Lower leg skin (tissue), 4 donors: ENCODE measurements at places on chromosomes 4 and X. TPM values are rescaled to one million over a fixed set of nuclear protein-coding genes. Genes with fewer than 3 reads are reported as not detected.

The NKX3-2 gene
- total RNA-seq, result not detected

The YY2 gene
- 1.4 TPM for total RNA-seq

The PPEF2 gene
- total RNA-seq, result not detected

The FAM47E gene
- not detected for total RNA-seq

DNA sequence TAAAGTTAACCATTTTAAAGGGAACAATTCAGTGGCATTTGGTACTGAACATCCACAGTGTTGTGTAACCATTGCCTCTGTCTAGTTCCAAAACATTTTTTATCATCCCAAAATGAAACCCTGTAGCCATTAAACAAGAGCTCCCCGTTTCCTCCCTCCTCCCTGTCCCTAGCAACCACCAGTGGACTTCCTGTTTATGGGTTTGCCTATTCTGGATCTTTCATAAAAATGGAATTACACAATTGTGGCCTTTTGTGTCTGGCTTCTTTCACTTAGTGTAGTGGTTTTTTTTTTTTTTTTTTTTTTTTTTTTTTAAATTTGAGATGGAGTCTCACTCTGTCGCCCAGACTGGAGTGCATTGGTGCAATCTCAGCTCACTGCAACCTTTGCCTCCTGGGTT, 11.6 kb downstream of the RBMX2 start:
- no peak for DNase-seq

DNA sequence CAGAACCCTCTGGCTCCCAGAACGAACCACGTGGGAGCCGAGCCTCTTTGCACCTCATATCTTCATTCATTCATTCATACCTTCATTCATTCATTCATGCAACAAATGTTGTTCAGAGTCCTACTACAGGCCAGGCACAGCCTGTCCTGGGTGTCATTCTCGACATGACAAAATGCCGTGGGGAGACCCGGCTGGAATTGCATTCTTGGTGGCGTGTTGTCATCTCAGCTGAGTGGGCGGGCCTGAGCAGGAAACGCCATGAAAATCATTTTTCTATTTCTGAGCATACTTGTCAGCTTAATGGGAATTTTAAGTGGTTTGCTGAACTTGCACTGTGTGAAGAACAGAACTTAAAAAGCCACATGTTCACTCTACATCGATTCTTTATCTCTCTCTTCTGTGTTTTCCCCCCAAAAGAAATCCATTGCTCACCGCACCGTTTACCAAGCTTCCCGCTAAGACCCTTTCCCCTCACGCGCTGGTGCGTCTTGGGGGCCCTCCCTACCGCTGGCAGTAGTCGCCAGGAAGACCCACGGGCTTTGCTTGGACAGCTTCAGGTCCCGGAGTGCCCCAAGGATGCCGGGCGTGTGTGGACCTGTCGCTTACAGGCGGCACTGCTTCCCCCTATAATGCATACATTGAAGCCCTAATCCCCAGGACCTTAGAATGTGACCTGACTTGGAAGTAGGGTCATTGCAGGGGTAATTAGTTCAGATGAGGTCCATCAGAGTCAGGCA, 41.6 kb upstream of the HMX1 start:
- DNase-seq, result peak; percentile 79

- no peak for DNase-seq
These were observed 39.4 kb downstream of the WFS1 start for GRCh38 chr4:6308899-6309643.

DNA sequence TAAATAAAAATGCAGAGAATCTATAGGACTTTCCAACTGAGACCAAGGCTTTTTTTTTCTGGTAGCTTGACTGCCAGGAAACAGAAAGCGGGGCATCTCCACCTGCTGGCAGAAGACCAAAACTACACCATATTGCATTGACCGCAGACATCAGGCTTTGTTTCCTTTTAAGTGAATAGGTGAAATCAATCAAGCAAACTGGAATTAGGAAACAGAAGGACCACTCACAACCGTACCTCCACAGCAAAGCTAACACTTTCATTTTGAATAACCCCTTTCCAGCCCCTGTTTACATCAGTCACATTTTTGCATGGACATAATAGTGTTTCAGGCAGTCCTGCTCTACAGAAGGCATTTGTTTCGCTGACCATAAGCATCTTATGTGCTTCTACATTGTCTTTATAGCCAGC, 218.2 kb downstream of the IDS start:
- no peak for DNase-seq

GRCh38 chr4:6561173-6561516, 13.8 kb upstream of the MAN2B2 start:
- no peak for DNase-seq

GRCh38 chr4:123096038-123096437, 173.6 kb upstream of the NUDT6 start:
- DNase-seq, result no peak

DNA sequence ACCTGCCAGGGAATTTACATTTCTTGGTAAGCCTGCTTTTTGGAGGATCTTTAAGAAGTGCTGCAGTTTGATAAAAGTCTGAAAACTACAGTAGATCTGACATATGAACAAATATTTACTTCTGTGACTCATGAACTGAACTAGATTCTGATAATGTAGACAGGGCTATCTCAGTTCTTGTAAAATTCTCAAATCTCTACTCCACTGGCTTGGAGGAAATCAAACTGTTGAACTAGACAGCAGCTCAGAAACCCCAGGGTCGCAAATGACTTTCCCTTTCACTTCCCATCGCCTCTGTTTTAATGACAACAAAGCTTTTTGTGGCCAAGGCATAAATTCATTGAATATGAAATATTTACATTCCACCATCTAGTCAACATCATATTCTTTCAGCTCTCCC, 15.4 kb upstream of the OCIAD1 start:
- no peak for DNase-seq

- DNase-seq, result no peak
These were observed 78.8 kb upstream of the FAT4 start for GRCh38 chr4:125235971-125236370.

- DNase-seq, result no peak
These were observed 30.5 kb upstream of the ADGRG2 start for GRCh38 chrX:19152762-19153161.

- DNase-seq, result no peak
These were observed 27.1 kb downstream of the PIR start for GRCh38 chrX:15465896-15466651.

GRCh38 chr4:86757468-86757867, 91.7 kb downstream of the SLC10A6 start:
- DNase-seq, result no peak
